IMR-90 (cell line): ENCODE measurements at places on chromosomes 1 and 21. TPM values are rescaled to one million over a fixed set of nuclear protein-coding genes. Genes with fewer than 3 reads are reported as not detected.

DNA sequence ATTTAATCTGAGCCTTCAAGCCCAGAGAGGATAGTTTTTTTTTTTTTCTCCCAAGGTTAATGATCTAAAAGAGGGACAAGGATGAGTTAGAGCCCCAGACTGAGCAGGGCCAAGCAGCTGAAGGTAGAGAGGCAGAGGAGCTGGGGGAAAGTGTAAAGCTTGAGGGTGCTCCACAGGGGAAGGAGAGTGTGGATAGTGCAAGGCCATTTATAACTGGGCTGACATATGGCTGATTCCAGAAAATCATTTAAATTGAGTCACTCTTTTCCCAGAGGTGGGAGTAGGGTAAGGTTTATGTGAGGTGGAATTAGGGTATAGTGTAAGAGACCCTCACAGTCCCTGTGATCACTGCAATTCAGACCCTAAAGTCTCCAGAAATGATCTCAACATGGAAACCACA is 55.8 kb downstream of the BEND5 start:
- no peaks in the 10 kb centered on the region for H3K4me1 ChIP-seq
- no peaks in the 10 kb centered on the region for H3K36me3 ChIP-seq
- H3K27me3 ChIP-seq, result no peaks in the 10 kb centered on the region
- no peak for DNase-seq
- no peak overlapping the region for H3K4me3 ChIP-seq
- no peak overlapping the region for H3K27ac ChIP-seq

DNA sequence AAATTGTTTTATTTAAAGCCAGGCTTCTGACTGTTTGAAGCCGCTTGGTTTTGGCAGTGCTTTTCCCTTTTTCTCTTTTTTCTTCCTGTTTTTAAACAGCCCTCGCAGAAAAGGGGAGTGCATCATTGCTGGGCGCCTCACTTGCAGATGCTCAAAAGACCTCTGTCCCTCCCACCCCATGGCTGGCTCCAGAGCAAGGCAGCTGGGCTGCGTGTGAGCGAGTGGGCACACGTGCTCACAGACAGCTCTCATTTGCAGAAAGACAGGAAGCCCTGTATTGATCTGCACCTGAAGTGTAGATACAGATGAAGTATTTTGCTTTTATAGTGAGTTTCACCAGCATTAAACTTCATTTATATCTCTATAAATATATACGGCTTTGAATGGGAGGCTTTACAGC is 8.8 kb downstream of the TNR start:
- H3K36me3 ChIP-seq, result no peaks in the 10 kb centered on the region
- H3K27ac ChIP-seq, result no peak overlapping the region
- H3K4me1 ChIP-seq, result no peaks in the 10 kb centered on the region
- H3K4me3 ChIP-seq, result no peak overlapping the region
- no peaks in the 10 kb centered on the region for H3K27me3 ChIP-seq

- peaks cover 3% of the 10 kb centered on the region; the same call in 1 of the 2 replicates for H3K4me1 ChIP-seq
- no peaks in the 10 kb centered on the region for H3K27me3 ChIP-seq
- no peak overlapping the region for H3K27ac ChIP-seq
- no peaks in the 10 kb centered on the region for H3K36me3 ChIP-seq
- no peak overlapping the region for H3K4me3 ChIP-seq
These were observed 22.9 kb downstream of the RGL1 start for GRCh38 chr1:183827801-183828200.

DNA sequence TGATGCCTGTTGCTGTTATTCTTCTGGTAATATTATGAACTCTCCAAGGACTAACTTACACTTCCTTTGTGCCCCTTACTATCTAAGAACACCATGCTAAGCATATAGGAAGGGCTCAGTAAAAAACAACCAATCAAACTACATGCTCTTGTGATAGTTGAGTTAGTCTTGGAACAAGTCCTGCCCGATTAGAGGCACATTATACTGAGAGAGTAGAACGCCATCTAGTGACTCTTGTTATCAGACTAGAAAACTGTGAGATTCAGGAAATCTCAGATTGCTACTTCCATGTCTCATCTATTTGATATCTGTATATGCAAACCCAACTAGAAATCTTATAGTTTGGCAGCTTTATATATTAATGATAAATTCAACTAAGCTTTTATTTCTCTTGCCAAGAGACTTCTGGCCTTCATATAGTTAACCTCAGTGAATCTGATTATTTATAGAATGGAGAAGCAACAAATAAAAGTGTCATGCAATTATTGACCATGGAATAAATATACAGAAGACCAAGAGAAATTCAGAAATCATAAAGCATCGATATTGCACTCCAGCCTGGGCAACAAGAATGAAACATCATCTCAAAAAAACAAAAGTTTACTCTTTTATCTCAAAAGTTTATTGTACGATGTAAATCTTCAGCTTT is 7.8 kb upstream of the SRRM1 start:
- H3K36me3 ChIP-seq, result no peaks in the 10 kb centered on the region
- H3K4me1 ChIP-seq, result no peaks in the 10 kb centered on the region
- H3K4me3 ChIP-seq, result no peak overlapping the region
- no peak overlapping the region for H3K27ac ChIP-seq
- DNase-seq, result peak; percentile 83

DNA sequence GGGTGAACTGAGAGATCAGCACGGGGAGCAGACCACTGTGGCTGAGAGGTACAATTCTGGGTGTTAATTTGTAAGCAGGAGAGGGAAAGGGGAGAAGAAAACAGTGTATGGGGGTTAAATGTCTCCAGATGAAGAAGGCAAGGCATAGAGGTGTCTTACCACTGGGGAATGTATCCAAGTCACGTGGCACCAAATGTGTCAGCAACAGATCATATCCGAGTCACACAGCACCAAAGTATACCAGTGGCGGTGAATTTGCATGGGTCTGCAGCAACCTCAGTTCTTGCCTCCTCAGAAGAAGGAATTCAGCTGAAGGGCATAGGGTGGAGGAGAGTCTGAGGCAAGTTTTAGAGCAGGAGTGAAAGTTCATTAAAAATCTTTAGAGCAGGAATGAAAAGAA is 21.2 kb upstream of the SYCP1 start:
- no peak overlapping the region for H3K4me3 ChIP-seq
- peak; percentile 24 for DNase-seq
- no peaks in the 10 kb centered on the region for H3K27me3 ChIP-seq
- no peak overlapping the region for H3K27ac ChIP-seq

DNA sequence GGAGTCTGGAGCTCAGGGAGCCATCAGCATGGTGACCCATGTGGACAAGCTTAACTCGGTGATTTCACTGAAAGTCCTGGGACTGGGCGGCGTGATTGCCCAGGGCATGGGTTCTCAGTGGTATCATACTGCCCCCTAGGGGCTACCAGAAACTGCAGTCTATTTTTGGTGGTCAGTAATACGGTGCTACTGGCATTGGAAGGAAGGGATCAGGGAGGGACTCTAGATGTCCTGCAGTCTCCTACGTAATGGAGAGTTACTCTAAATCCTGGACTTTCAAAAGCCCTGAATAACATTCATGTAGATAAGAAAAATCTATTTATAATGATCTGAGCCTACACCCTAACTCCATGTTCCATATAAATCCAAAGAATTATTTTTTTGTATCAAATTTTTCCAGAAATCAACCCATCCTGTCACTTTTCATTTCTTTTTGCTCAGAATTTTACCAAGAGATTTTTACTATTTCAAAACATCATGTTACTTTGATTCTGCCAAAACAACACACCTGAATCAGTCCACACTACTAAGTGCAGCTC is 37.3 kb downstream of the PABPC4 start:
- H3K36me3 ChIP-seq, result peaks cover 4% of the 10 kb centered on the region
- peaks cover 3% of the 10 kb centered on the region for H3K4me1 ChIP-seq
- no peaks in the 10 kb centered on the region for H3K27me3 ChIP-seq
- DNase-seq, result peak; percentile 72

Gene CORT
- total RNA-seq, result not detected in 2 replicates

Gene SLAMF7
- total RNA-seq, result not detected in 2 replicates

DNA sequence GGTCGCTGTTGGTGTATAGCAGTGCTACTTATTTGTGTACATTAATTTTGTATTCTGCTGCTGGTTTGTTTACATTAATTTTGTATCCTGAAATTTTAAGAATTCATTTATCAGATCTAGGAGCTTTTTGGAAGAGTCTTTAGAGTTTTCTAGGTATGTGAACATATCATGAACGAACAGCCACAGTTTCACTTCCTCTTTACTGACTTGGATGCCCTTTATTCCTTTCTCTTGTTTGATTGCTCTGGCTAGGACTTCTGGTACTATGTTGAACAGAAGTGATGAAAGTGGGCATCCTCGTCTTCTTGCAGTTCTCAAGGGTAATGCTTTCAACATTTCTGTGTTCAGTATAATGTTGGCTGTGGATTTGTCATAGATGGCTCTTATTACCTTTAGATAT is 1757.9 kb downstream of the BRINP3 start:
- H3K27me3 ChIP-seq, result no peaks in the 10 kb centered on the region
- no peak overlapping the region for H3K4me3 ChIP-seq
- H3K27ac ChIP-seq, result no peak overlapping the region
- DNase-seq, result no peak
- no peaks in the 10 kb centered on the region for H3K36me3 ChIP-seq

Gene HNRNPU
- total RNA-seq, result 151 and 343 TPM in 2 replicates

Gene MSH4
- total RNA-seq, result under 0.01 TPM in 2 replicates

- H3K27me3 ChIP-seq, result no peaks in the 10 kb centered on the region
- H3K4me3 ChIP-seq, result no peak overlapping the region
- H3K36me3 ChIP-seq, result no peaks in the 10 kb centered on the region
- peak overlapping the region; percentile 95; the same call in 1 of the 2 replicates for H3K27ac ChIP-seq
- no peak for DNase-seq
These were observed 160.2 kb downstream of the TOMM20 start for GRCh38 chr1:234968451-234968850.

DNA sequence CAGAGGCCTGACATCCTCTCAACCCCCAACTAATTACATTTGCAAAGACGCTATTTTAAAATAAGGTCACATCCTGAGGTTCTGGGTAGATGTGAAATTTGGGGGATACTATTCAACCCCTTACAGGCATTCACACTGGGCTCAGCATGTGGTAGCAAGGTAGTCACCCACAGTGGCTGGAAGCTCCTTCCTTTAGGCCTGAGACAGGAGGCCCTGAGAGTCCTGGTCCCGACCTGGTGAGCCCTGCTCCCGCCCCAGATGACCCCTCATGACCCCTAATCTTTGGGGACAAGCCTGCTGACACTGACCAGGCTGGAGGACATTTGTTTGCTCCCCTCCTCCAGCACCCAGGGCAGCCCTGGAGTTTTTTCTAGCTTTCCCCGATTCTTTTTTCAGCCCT is 225.9 kb downstream of the DYRK1A start:
- no peaks in the 10 kb centered on the region for H3K4me1 ChIP-seq
- H3K27ac ChIP-seq, result no peak overlapping the region
- DNase-seq, result no peak
- H3K27me3 ChIP-seq, result peaks cover 33% of the 10 kb centered on the region
- no peak overlapping the region for H3K4me3 ChIP-seq
- no peaks in the 10 kb centered on the region for H3K36me3 ChIP-seq

Gene RXFP4
- total RNA-seq, result not detected in 2 replicates

DNA sequence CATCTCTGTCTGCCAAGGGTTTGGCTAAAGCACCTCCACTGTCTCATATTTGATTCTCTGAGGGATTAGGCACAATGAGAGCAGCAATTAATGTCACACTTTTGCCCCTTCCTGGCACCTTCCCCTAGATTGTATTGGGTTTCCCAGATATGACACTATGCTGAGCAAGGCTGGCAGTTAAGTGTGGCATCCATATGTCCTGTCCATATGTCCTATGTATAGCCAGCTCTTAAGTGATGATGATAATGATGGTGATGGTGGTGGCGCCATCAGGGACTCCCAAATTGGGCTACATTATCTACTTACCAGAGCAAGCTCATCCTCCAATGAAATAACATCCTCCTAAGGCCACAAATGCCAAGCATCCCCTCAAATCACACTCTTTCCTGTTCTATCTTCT is 13.5 kb upstream of the LORICRIN start:
- no peak overlapping the region for H3K27ac ChIP-seq
- H3K27me3 ChIP-seq, result no peaks in the 10 kb centered on the region
- H3K4me1 ChIP-seq, result no peaks in the 10 kb centered on the region
- no peaks in the 10 kb centered on the region for H3K36me3 ChIP-seq
- H3K4me3 ChIP-seq, result no peak overlapping the region

GRCh38 chr1:100036718-100037655 is 67.2 kb downstream of the SLC35A3 start:
- no peaks in the 10 kb centered on the region for H3K27me3 ChIP-seq
- no peaks in the 10 kb centered on the region for H3K36me3 ChIP-seq
- no peaks in the 10 kb centered on the region for H3K4me1 ChIP-seq
- H3K27ac ChIP-seq, result peak overlapping the region; percentile 81
- peak; percentile 58 for DNase-seq
- peak overlapping the region; percentile 99 for H3K4me3 ChIP-seq

GRCh38 chr1:95716097-95716496 is 482.1 kb downstream of the RWDD3 start:
- no peak overlapping the region for H3K4me3 ChIP-seq
- no peaks in the 10 kb centered on the region for H3K36me3 ChIP-seq
- no peaks in the 10 kb centered on the region for H3K27me3 ChIP-seq

DNA sequence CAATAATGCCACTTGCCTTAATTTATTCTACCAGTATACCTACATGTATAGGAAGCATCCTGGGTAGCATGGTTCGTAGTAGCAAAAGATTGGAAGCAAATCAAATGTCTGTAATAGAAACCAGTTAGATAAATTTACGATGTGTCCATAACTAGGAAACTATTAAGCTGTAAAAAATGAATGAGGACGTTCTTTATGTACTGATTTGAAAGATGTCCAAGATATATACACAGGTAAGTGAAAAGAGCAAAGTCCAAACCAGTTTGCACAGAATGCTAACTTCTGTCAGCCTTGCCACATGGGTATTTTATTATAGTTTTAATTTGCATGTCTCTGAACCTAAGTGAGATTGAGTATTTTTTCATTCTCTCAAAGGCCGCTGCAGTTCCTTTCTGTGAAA is 251.8 kb upstream of the IRF2BP2 start:
- no peaks in the 10 kb centered on the region for H3K27me3 ChIP-seq
- no peak overlapping the region for H3K27ac ChIP-seq
- H3K36me3 ChIP-seq, result no peaks in the 10 kb centered on the region
- no peak for DNase-seq

Gene PLA2G4A
- total RNA-seq, result 3.8 and 4.4 TPM in 2 replicates

GRCh38 chr1:63612564-63612963 is 19.4 kb downstream of the PGM1 start:
- H3K27ac ChIP-seq, result no peak overlapping the region
- H3K4me3 ChIP-seq, result no peak overlapping the region
- peaks cover 10% of the 10 kb centered on the region for H3K4me1 ChIP-seq
- H3K36me3 ChIP-seq, result no peaks in the 10 kb centered on the region
- no peaks in the 10 kb centered on the region for H3K27me3 ChIP-seq

DNA sequence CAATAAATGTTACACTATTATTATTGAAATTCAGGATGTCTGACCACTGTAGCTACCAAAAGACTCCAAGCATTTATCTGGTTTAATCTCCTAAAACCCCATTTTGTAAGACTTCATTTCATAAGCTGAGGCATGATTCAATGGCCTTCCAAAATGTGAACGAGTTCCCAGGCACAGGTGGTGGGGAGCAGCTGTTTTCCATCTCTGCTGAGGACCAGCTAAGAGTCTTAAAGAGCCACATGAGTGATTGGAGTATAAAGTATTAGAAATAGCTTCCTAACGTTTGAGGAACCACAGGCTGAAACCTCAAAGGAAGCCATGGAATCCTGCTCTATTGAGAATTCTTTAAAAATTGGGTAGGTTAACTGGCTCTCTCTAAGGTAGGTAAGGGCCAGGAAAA is 44.9 kb downstream of the SEC16B start:
- H3K4me1 ChIP-seq, result peaks cover 20% of the 10 kb centered on the region
- no peak overlapping the region for H3K4me3 ChIP-seq
- no peaks in the 10 kb centered on the region for H3K27me3 ChIP-seq
- H3K27ac ChIP-seq, result no peak overlapping the region
- no peaks in the 10 kb centered on the region for H3K36me3 ChIP-seq
- peak; percentile 65 for DNase-seq
